Natural killer cell treated with Interleukin-12 subunit alpha and Interleukin-12 subunit beta and Interleukin-15 and Interleukin-18, amount 100 ng/mL, for 72 hours (primary cell): ENCODE measurements at places on chromosomes 4 and X. TPM values are rescaled to one million over a fixed set of nuclear protein-coding genes. Genes with fewer than 3 reads are reported as not detected.

CXorf51B gene
- total RNA-seq, result not detected

TMEM192 gene
- 15.5 TPM for total RNA-seq

SLITRK4 gene
- not detected for total RNA-seq

FAM156B gene
- total RNA-seq, result 36.1 TPM

TMEM31 gene
- not detected for total RNA-seq

FTSJ1 gene
- total RNA-seq, result 120 TPM

PHOX2B gene
- not detected for total RNA-seq

TCEAL7 gene
- not detected for total RNA-seq

UGT2B15 gene
- total RNA-seq, result not detected

CFAP47 gene
- not detected for total RNA-seq

SMIM31 gene
- not detected for total RNA-seq

GPR78 gene
- total RNA-seq, result not detected

TCEAL6 gene
- total RNA-seq, result not detected

VCX3B gene
- not detected for total RNA-seq

GAGE12E gene
- not detected for total RNA-seq

JCHAIN gene
- total RNA-seq, result not detected

EPGN gene
- total RNA-seq, result 2.6 TPM

PLP1 gene
- not detected for total RNA-seq

FAM47E gene
- not detected for total RNA-seq

DUSP9 gene
- total RNA-seq, result not detected
